Jurkat, Clone E6-1 (cell line): ENCODE measurements at places on chromosomes 3 and 15.

DNA sequence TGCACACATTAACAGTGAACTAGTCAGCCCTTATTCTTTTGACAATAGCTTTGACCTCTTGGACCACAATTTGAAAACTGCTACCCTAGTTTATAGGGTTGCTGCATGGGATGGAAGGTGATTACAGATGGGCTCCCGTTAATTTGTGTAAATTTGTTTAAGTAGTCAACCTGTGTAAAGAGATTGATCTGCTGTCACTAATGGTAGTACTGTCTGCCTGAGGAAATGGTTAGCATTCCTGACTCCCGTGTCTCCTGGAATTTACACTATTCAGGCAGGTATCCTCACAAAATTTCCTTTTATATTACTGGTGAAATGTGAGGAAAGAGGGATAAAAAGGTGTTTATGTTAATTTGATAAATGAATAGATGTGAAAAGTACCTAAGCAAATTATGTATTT, 15.3 kb upstream of the EBLN2 start:
- DNase-seq = no peak

DNA sequence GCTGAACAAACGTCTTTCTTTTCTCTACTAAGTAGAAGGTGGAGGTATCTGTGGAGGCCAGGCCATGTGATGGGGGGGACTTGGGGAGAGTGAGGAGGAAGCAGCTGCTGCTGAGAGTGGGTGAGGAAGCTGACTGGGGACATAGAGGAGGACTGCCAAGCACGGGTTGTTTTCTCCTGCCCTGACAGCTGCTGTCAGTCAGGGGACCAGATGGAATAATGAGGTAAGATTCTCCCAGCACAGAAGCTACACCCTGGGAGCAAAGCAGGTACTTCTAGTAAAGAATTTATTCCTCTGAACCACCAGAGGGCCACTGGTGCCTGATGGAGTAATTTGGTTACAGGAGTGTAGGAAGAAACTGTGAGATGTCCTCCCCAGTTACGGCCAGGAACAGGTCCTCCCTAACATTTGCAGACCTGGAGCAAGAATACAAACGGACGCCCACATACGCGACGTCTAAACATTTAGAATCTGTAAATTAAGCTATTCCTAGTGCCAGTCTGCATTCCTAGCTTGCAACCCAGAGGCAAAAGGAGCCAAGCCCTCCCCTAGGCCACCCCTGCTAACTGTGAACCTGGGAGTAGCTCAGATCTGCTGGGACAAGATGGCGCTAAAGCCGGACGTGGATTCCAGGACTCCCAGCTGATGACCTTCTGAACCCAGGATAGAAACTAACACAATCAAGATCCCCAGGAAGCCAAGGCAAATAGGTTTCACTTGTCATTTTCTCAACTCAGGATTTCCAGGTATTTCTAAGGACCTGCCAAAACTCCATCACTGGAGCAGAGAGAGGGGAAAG, 14.8 kb downstream of the CRYGS start:
- DNase-seq = no peak

DNA sequence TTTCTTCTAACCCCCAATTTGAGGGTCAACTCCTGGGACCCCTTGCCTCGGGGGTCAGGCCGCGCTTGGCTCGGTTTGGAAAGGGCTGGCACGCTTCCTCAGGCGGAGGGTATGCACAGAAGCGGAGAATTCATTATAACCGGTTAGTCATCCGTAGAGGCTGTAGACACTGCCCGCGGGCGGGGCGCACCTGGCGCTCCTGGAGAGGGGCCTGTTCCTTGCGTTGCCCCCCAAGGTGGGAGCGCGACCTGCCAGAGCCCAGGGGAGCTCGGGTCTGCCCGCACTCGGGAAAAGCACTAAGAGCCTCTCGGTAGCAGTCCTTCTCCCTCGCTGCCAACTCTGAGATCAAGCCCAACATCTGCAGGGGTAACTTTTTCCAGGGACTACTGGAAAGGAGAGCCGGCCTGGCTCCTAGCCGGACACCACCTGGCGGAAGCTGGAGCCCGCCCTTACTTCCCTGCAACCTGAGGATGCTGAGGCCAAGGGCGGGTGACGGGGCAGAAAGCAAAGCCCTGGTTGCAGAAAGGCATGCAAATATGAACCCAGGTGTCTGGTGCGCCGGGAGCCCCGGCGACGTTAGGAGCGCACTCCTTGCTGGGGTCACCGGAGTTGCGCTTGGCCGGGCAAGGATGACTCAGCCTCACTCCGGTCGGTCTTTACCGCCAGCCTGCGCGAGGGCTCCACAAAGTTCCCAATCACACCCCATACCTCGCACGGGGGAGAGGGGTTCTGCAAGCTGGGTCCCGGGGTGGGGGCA, 1.5 kb upstream of the CACNA2D3 start:
- DNase-seq = no peak

DNA sequence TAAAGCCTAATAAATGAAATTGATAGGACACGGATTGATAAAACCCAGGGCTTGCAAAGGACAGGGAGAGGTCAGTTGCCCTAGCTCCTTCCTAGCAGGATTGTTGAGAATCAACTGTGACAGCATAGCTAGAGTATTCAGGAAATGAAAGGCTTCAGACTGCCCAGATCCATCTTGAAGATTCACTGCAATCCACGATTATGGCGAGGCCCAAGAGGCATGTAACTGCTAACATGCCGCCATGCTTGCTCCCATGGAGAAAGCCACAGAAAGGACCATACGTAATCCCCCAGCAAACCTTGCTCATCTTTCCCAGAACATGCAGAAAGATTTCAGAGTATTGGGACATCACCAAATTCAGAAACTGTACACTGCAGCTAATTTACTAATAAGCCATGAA, 41.3 kb downstream of the MYH15 start:
- DNase-seq = no peak

- no peak for DNase-seq
Observed at GRCh38 chr15:65945616-65946015, 76.3 kb downstream of the RAB11A start.

- DNase-seq = no peak
Observed at GRCh38 chr15:78977591-78978347, 32.9 kb upstream of the CTSH start.

DNA sequence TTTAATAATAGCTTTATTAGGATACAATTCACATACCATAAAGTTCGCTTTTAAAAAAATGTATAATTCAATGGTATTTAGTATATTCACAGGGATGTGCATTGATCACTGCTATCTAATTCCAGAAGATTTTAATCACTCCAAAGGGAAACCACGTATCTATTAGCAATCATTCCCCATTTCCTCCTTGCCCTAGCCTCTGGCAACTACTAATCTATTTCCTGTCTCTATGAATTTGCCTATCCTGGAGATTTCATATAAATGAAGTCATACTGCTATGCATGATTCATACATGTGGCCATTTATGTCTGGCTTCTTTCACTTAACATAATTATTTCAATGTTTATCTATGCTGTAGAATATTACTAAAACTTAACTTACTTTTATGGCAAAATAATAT, 32.0 kb upstream of the CASR start:
- DNase-seq = no peak

DNA sequence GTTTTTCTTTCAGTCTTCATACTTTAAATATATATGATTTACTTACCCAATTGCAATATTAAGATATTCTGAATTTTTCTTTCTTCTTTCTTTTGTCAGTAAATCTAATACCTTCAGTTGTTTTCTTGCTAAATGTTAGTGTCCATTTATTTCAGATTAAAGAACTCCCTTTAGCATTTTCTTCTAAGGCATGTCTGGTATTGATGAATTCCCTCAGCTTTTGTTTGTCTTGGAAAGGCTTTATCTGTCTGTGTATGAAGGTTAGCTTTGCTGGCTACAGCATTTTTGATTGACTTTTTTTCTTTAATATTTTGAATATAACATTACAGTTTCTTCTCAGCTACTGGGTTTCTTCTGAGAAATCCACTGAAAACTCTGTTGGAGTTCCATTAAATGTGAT, 64.0 kb upstream of the PLSCR4 start:
- no peak for DNase-seq

GRCh38 chr3:150577855-150578254, 25.3 kb upstream of the SELENOT start:
- DNase-seq = no peak

DNA sequence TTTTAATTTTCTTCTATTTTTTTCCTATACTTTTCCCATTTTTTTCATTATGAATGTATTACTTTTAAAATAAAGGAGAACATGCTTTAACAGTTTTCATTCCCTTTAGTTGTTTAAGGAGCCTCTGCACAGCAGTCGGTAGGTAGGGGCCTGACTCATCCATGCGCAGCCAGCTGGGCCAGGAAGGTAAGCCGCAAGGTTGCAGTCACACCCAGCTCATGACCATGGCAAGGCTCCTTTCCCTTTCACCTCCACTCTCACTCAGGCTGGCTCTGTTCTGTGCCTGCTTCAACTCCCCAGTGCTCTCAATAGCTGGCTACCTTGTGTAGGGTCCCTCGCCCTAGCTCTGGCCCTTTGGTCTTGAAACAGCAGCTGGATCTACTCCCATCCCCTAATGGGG, 17.4 kb upstream of the ANKRD34C start:
- DNase-seq = no peak

- no peak for DNase-seq
Observed at GRCh38 chr3:117165601-117166051, 456.0 kb downstream of the TUSC7 start.
